HT1080 (cell line): ENCODE measurements at places on chromosomes 12 and 14.

DNA sequence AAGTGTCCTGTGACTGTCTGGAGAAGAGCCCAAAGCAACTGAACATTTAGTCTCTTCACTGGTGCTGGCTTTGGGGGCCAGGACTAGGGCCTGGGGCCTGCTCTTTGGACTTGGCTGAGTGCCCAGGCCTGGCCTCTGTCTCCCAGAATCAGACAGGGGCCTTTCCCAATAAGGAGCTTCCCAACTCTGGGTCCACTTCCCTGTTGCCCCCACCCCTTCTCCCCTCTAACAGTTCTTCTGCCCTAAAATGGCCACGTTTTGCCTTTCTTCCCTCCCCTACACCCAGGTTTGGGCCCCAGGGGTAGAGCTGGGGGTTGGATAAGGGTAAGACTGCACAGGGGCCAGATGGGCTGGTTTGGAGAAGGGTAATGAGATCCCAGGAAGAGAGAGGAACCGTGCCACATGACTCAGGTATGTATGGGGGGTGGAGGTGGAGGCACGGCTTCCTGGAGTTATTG is 10.0 kb upstream of the ITGA5 start:
- no peak for DNase-seq

- DNase-seq, result no peak
Observed at GRCh38 chr12:127239781-127240180, 1027.2 kb upstream of the TMEM132C start.

- DNase-seq, result peak; percentile 13
Observed at GRCh38 chr12:127115468-127116035, 1151.4 kb upstream of the TMEM132C start.

DNA sequence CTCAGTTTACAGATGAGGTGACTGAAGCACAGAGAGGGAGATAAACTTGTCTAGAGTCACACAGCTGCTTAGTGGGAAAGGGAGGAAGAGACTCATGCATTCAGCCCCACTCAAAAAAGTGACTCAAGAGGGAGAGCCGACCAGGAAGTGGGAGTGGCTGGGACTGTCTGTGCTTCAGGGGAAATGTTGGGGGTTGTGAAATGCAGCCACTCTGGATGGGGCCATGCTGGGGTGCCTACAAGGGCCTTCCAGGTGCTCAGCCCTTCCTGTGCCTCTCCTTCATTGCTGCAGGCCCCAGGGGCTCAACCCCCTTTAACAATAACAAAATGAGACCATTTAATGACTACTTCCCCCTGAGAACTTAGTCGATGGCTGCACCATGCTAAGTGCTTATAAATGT is 41.8 kb downstream of the CACNA1C start:
- no peak for DNase-seq

- DNase-seq, result no peak
Observed at GRCh38 chr12:120041386-120042231, 52.6 kb downstream of the BICDL1 start.

- no peak for DNase-seq
Observed at GRCh38 chr12:47751561-47751960, 7.1 kb downstream of the RAPGEF3 start.

DNA sequence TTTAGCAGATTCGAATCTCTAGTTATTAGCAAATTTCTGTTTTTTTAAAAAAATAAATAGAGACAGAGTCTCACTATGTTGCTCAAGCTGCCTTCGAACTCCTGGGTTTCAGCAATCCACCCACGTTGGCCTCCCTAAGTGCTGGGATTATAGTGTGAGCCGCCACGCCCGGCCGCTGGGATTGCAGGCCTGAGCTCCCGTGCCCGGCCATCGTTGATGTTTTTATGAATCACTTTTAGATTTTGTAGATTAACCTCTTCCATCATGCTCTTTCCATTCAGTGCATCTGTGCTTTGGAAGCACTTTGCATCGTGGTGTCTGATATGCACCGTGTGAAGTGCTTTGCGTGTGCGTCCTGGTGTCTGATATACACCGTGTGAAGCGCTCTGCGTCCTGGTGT is 20.9 kb downstream of the PGAM5 start:
- no peak for DNase-seq

DNA sequence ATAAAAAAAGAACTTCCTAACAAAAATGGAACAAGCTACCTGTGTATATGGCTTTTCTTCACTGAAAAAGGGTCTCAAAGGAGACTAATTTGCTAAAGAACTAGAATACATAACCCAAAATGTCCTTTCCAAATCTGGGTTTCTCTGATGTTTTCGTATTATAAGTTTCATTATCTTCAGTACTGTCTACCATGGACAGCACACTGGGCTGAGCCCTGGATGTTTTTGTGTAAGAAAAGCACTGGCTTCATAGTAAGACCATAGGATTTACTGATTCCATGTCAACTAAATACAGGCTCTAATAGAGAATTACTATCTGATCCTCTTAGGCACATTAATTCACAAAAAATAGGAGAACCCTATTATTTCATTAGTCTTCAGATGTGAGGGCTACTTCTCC is 94.3 kb upstream of the GPHB5 start:
- DNase-seq, result no peak

GRCh38 chr12:128445415-128446127 is 178.6 kb downstream of the TMEM132C start:
- no peak for DNase-seq

DNA sequence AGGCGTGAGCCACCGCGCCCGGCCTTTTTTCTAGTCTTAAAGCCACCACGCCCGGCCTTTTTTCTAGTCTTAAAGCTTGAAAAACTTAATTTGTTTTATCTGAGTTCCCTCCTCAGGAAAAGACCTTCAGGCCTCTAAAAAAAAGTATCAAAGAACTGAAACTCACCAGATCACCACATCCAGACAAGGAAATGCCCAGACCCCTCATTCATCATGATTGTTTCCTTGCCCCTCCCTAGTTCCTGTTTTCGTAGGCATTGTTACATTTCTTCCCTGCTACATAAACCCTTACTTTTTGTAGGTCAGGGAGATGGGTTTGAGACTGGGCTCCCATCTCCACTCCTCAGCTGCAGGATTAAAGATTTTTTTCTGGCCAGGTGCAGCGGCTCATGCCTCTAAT is 21.1 kb upstream of the VWF start:
- no peak for DNase-seq

- peak; percentile 28 for DNase-seq
Observed at GRCh38 chr12:55072083-55072482, 52.3 kb downstream of the NEUROD4 start.

GRCh38 chr12:24378548-24379407 is 429.3 kb upstream of the SOX5 start:
- DNase-seq, result no peak

DNA sequence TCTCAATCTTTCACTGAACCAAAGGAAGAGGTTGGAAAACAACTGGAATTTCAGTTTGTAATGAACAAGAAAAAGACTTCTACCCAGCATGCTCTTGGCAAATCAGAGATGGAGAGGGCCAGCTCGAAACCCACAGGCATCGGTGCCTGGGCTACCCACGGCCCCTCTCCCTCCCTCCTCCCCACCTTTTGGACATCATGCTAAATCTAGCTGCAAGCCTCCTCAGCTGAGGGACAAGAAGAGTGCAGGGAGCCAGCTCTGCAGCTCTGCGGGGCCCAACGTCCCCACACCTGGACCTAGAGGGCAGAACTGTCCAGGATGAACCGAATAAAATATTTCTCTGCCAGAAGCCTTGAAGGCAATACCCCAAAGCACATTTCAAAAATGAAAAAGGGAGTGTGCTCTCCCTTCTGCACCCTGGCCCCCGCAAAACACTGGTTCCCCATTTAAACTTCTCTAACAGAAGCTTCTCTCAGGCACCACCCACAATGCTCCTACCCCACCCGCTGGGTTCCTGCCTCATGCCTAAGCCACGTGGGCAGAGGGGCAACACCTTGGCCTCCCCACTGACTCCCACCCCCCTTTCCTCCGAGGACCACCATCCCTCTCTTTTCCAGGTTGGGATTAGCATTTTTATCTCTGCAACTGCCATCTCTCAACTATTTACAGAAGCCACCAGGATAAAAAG is 8.2 kb downstream of the CAMKK2 start:
- no peak for DNase-seq

- DNase-seq, result no peak
Observed at GRCh38 chr12:92488735-92489134, 214.1 kb upstream of the PLEKHG7 start.

DNA sequence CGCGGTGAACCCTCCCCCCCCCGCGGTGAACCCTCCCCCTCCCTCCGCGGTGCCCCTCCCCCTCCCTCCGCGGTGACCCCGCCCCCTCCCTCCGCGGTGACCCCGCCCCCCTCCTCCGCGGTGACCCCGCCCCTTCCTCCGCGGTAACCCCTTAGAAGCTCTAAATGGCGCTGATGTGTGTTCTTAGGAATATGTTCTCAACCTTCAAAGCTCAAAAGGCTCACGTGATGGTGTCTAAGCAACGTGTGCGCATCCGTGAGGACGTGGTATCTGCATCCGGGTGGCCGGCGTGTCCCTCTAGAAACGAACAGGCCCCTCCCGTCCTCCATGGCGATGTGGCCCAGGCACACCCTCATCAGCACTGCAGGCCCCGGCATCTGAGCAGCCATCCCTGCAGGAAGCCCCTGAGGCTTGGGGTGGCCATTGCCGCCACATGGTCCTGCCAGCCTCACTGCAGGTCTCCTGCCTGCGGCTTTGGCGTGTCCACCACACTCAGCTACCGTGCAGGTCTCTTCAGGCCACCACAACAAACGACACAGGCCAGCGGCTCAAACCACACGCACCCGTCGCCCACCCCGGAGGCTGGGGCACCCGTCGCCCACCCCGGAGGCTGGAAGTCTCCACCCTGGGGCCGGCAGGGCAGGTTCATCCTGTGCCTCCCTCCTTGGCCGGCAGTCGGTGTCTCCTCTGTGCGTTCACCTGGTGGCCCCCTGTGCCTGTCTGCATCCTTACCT is 14.5 kb upstream of the FBRSL1 start:
- no peak for DNase-seq

DNA sequence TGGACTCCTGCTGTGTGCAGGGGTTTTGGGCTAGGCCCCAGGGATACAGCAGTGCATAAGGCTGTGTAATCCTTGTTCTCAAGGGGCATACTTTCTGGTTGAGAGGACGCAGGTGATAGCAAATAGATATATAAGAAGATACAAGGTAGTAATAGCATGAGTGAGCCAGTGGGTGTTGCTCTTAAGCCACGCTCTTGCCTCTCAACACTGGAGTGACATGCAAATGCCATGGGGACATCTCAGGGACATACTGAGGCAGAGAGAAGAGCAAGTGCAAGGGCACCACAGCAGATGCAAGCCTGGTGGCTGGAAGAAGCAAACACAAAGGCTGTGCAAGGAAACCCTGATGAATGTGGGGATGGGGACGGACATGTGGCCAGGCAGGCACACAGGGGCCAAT is 223.3 kb downstream of the CHST11 start:
- DNase-seq, result no peak

DNA sequence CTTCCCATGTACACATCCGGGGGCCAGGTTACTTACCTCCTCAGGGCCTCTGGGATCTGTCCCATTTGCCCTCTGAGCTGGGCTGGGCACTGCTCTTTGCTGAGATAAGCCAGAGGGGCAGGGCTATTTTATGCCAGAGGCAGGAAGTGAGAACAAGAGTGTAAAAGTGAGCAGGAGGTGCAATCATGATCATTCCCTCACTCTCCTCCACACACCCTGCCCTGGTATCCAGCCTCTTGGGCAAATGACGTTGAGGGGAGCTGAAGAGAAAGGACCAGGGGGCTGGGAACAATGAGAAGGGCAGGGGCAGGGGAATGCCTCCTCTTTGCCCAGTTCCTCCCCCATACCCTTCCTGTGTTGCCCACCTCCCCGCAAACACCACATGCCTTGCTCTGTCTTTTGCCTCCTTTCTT is 4.2 kb downstream of the LPAR5 start:
- no peak for DNase-seq

DNA sequence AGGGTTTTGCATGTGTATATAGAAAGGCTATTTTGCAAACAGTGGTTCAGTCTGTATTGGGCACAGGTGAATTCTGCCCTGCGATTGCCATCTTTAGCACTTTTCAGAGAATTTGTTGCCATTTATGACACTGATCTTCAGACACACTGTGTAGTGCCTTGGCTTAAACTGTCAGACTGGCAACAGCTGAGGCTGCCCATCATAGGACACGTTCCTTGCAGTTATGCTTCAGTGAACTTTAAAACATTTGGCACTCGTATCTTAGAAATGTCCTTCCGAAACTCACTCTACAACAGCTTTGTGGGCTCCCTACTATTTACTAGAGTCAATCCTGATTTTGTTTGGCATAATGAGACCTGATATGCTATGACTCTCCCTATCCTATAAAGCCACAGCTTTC is 29.1 kb downstream of the AP5M1 start:
- no peak for DNase-seq

GRCh38 chr12:108381787-108382436 is 42.8 kb upstream of the CMKLR1 start:
- DNase-seq, result peak; percentile 6

- peak; percentile 8 for DNase-seq
Observed at GRCh38 chr12:15525441-15525840, 203.1 kb downstream of the PTPRO start.

GRCh38 chr12:777550-778047 is 25.2 kb downstream of the WNK1 start:
- DNase-seq, result no peak

- DNase-seq, result peak; percentile 67
Observed at GRCh38 chr14:52266782-52267181, 716 bp upstream of the PTGDR start.

DNA sequence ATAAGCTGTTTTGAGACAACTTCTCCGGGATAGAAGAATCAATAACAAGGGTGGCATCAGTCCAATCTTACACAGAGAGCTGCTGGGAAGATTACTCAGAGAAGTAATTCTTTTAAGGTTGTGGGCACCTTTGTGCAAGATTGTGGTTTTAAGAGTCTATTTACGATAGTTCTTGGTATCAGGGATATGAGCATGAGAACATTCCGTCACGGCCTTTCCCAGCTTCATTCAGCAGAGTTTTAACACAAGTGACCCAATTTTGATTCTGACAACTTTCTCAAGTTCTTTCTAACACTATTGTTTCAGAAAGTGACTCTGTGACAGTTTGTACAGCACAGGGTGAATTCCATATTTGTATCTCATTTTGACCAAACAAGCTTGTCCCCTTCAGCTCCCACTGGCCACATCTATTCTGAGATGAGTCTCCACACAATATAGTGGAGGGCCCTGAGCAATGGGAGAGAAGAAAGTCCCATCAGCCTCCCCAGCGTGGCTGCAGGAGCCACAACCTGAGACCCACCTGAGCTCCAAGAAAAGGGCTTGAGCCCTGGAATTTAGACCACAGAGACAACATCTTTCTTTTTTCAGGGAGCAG is 869.2 kb downstream of the TMEM121 start:
- no peak for DNase-seq

DNA sequence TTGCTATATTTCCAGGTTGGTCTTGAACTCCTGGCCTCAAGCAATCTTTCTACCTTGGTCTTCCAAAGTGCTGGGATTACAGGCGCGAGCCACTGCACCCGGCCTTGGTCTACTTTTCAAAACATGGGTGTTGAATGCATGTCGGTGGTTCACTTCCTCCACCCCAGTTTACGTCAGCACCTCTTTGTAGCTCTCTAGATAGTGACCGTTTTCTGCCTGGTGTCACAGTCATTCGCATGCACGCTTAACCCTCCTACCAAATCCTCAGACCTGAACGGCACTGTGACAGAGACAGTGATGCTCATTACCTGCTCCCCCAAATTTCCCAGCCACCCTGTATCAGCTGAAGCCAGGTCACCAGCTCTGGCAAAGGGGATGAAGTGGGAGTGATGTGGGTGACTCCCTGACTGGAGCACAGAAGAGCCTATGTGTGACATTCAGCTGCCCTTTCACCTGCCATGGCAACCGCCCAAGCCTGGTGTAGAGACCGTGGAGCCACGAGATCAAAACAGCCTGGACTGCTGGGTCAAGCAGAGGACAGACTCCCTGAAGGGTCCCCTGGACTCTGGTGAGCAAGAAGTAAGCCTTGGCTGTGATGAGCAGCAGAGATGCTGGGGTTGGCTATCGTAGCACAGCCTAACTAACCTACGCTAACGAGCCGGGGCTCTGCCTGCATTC is 66.2 kb upstream of the GPR68 start:
- no peak for DNase-seq
